ENCODE measurements at places on chromosomes 7 and 10.
A peak's percentile ranks its signal among the peaks of the same experiment; 100 is the strongest.

GRCh38 chr7:33044401-33044718 is 18.2 kb downstream of the NT5C3A start:
- peak; percentile 70 for DNase-seq

DNA sequence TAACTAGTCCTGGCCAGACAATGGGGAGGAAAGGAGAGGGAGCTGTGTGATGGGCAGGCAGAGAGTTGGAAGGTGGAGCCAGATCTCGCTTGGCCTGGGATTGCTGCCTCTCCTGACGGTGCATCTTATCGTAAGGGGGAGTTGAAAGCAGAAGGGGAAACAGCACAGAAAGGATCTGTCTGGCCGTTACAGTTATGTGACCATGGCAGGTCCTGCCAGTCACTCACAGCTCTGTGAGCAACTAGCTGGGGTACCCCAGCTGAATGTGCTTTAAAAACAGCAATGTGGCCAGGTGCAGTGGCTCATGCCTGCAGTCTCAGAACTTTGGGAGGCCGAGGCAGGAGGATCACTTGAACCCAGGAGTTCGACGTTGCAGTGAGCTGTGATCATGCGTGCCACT is 8.1 kb downstream of the BLVRA start:
- no peak for DNase-seq

- DNase-seq: no peak
Observed at GRCh38 chr7:11576310-11576709, 255.7 kb downstream of the THSD7A start.

DNA sequence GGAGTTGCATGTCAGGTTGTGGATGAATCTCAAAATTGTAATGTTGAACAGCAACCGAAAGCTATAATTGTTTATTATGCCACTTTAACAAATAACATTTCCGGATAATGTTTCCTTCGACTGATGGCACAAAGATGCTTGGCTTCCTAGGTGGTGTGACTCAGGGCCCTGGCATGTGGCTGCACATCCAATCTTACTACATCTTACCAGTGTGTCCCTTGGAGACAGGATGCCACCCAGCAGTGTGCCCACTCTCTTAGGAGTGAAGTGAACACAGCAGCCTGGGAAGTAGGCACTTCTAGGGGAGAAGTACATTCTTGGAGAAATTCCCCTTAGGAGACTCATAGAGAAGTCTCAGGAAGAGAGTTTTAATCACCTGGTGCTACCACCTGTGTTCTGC is 33.0 kb upstream of the GPR26 start:
- no peak for DNase-seq

DNA sequence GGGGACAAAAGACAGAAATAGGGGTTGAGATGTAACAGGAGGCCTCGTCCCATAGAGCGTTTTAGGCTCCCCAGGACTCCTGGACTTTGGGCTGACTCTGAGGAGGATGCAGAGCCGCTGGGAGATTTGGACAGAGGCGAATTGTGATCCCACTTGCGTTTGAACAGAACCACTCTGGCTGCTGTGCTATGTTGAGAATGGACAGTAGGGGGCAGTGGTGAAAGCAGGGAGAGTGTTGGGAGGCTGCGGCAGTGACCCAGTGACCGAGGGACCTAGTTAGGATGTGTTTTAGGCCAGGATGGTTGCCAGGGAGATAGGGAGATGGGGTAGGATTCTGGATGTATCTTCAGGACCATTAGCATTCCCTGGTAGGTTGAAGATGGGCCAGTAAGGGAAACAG is 271.6 kb downstream of the CCDC3 start:
- no peak for DNase-seq

DNA sequence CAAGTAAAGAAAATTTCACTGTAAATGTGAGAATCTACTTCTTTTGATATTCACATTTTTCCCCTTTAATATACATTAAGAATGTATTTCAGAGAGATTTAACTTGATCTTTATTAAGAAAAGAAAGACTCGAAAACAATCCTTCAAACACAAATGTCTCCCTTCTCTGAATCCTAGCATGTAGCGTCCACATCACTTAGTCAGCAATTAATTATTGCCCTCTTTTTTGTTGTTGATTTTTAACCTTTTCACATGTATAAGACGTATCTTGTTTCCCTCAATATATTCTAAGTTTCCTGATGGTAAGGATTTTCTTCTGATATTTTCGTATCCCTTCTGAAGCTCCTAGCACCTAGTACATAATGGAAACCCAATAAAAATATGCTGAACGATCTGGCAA is 6.6 kb downstream of the PDE1C start:
- no peak for DNase-seq

GRCh38 chr10:132977076-132977475 is 34.7 kb upstream of the CFAP46 start:
- no peak for DNase-seq

DNA sequence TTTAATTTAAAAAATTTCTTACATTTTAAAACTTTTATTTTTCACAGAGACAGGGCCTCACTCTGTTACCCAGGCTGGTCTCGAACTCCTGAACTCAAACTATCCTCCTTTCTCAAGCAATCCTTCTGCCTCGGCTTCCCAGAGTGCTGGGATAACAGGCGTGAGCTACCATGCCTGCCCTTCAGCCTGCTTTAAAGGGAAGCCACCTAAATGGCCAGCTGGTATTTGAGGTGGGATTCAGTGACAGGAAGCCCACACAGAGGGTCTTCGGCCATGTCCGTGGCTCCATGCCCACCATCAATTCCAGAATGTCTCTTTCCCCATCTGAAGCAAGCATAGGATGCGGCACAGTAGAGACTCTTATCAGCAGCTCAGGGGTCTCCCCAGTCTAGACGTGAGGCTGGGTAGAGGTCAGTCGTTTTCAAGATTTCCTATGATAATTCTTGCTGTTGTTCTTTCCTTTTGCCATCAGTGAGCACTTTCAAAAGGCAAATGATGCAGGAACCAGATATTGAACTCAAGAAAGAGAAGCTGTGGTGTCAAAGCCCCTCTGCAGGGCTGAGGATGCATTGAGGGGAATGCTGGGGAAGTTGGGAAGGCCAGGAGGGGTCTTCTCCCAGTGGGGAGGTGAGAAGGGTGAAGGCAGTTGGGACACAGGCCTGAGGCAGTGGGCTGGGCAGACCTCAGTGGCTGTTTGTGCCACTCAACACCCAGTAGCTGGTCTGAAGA is 291.5 kb upstream of the IGFBP3 start:
- no peak for DNase-seq

DNA sequence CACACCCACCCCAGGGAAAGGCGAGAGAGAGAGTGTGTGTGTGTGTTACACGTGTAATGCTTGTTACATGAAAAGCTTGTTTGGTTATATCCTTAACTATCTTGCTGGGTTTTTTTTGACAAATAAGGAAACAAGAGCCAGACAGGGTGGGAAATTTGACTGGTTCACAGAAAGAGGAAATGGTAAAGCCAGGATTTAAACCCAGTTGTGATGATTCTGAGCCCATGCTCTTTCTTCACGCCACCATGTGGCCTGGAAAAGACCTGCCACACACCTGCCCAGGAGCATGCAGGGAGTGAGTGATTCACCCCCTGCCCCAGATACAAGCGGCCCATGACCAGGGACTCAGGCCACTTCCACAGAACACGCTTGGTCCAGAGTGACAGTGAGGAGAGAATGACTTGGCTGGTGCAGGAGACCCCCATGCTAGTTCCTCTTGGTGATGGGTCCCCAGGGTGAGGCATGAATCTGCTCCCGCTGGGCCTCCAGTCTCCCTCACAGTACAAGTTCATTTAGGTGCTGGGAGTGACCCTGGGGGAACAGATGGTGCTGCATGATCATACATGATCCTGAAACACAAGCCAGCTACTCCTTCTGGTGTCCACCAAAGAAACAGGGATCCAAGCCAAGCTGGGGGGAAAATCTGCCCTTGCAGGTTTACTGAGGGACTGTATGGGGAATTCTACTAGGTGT is 21.0 kb upstream of the EIF5AL1 start:
- no peak for DNase-seq

- no peak for DNase-seq
Observed at GRCh38 chr10:12243864-12244620, 48.1 kb downstream of the CDC123 start.

All from LNCaP clone FGC (cell line).